ENCODE measurements at places on chromosomes 2 and 18.

- DNase-seq: no peak
These were observed 54.2 kb downstream of the FAM168B start for GRCh38 chr2:131039101-131039440.

DNA sequence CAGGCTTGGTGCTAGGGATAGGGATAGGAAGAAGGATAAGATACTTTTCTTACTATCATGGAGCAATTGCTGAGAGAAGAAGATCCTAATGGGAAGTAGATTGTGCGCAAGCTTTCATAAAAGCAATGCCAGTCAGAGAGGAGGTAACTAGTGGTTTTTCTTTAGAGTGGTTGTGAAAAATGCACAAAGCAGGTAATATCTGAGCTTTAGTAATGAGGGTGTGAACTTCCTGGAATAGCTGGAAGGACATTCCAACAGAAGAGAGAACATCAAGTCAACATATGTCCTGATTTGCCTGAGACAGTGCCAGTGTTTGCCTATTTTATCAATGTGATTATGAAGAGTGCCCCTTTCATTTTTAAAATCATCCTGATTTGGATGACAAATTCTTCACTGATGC, 34.1 kb downstream of the CCBE1 start:
- no peak for DNase-seq

DNA sequence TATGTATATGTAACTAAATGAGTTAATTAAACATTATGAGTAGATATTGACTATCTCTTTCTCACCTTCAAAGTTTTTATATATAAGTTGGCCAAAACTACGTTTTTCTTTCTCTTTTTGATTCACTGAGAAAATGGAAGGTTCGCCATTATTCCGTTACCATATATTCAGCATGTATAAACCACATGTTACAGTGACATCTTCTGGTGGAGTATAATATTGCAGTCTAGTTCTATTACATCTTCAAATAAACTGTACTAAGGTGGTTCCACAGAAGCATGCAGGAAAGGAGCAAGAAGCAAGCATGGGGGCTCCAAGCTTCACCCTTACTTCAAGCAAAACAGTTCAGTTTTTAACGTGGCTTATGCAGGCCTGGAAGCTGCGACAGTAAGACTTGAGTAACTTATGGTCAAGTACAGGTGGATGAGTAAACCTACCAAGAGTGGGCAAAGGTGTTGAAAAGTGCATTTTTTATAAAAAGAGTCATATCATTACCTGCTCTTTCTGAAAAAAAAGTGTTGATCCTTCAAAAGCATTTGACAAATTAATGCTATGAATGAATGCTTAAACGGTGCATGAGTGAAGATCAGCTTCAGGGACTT, 129.8 kb upstream of the RAB6C start:
- peak; percentile 91 for DNase-seq

GRCh38 chr18:74951165-74951760, 257.7 kb downstream of the PTGR3 start:
- peak; percentile 99 for DNase-seq

GRCh38 chr2:105396254-105397024, 2.4 kb downstream of the FHL2 start:
- DNase-seq: peak; percentile 94

- DNase-seq: peak; percentile 24
These were observed 1.4 kb downstream of the RPRD1A start for GRCh38 chr18:36066001-36066400.

- DNase-seq: no peak
These were observed 115.6 kb downstream of the MBP start for GRCh38 chr18:77016936-77017335.
